ENCODE measurements at places on chromosomes 6 and 20. TPM values are rescaled to one million over a fixed set of nuclear protein-coding genes. Genes with fewer than 3 reads are reported as not detected.

DNA sequence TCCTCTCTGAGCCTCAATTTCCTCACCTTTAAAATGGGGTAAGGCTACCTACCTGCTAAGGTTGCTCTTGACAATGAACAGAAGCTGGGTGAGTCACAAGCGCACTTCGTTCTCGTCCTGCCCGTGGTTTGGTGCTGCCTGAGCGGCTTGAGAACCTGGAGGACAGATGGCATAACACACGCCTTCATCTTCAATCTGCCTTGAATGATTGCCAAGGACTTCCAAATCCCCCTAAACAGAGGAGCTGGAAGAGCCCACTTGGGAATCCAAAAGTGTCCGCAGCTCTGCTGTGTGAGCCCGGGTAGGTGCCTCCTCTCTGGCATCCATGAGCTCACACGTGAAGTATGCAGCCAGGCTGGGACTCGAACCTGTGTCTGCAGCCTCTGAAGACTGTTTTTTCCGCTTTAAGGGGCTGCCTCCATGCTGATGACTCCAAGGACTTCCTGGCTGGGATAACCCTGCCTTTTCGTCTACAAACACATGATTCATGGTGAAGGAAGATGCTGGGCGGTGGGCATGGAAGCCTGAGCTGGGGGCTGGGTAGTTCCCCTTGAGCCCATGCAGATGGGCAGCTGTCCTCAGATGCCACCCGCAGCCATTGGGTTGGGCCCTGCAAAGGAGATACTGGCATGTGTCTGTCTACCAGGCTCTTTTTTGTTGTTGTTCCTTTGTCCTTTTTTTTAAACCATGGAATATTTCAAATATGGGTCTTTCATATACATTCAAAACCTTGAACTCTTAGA is 25.3 kb upstream of the CSNK2A1 start:
- DNase-seq: no peak

DNA sequence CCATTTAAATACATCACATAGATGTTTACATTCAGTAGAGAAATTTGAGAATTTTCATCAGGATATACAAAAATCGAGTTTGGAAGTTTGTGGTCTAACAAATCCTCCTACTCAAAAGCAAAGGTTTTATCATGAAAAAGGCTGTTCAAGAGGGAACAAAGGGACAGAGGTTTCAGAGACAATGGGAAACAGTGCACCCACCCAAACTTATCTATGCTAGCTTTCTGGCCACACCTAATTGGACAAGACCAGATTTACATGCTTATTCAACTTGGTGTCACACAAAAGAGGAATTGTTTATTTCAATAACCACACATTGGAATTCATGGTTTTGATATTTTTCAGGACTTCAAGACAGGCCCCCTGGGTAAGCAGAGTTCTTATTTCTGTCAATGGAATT is 28.4 kb upstream of the RSPO3 start:
- DNase-seq: no peak

- no peak for DNase-seq
Measured at GRCh38 chr6:73200735-73201134, 24.6 kb downstream of the KHDC1L start.

Gene NELFCD
- 82.1 TPM for total RNA-seq
